Adipose tissue (tissue), 3 donors: ENCODE measurements at places on chromosomes 7 and 10. TPM values are rescaled to one million over a fixed set of nuclear protein-coding genes. Genes with fewer than 3 reads are reported as not detected.

Gene C10orf53
- polyA plus RNA-seq: not detected

Gene STEAP4
- 8.4 TPM for polyA plus RNA-seq

Gene STK32C
- polyA plus RNA-seq: 7.2 TPM

Gene ARMC3
- polyA plus RNA-seq: not detected

Gene DENND2A
- 1.2 TPM for polyA plus RNA-seq

Gene SHH
- polyA plus RNA-seq: 0.01 TPM

Gene SLC29A4
- 13.3 TPM for polyA plus RNA-seq
